Fibroblast of villous mesenchyme (primary cell): ENCODE measurements at places on chromosomes 2 and 18.
A peak's percentile ranks its signal among the peaks of the same experiment; 100 is the strongest.

- DNase-seq: peak; percentile 94
Observed at GRCh38 chr2:61763605-61764034, 90.2 kb downstream of the FAM161A start.

- DNase-seq: no peak
Observed at GRCh38 chr2:86382108-86382507, 44.7 kb upstream of the REEP1 start.

DNA sequence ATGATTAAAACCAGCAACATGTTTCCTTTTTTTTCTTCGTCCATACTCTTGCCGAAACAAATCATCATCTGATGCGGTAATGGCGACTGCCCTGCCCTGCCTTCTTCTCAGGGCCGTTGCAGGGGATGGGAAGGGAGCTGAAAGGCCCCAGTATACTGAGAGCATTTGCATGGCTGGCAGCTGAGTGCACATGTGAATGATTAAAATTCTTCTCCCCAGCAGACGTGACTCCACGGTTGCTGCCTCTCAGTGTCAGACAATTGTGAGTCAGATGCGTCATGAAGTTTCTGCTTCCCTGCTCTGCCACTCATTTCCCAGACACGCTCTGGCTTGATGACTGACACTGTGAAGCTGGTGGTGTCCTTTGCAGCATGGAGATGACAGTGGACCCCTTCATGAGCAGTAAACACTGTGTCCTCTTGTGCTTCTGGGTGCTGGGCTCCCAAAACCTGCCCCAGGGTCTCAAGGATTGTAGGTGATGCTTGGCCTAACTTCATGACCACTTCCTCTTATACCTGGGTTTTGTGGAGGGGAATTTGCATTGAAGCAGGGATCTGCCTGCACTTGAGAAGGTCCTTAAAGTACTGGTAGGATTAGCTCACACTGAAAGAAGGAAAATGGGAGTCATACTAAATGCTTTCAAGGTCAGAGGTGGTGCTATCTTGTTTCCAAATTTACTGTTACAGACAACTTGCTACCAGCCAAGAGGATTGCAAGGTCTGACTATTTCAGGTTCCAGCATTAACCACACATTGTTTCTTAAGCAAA is 222.5 kb upstream of the COPS8 start:
- peak; percentile 27 for DNase-seq

- DNase-seq: peak; percentile 82
Observed at GRCh38 chr18:8701546-8702118, 3.7 kb upstream of the MTCL1 start.

DNA sequence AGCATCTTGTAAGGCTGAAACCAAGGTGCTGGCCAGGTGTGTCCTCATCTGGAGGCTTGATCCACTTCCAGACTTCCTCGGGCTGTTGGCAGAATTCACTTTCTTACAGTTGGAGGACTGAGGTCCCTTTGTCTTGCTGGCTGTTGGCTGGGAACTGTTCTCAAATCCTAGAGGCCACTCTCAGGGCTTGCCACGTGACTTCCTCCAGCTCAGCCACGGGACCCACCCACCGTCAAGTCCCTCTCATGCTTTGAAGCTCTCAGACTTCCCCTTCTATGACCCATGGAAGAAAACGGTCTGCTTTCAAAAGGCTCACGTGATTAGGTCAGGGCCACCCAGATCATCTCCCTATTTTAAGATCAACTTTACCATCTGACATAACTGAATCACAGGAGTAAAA is 77.1 kb downstream of the SMAD4 start:
- no peak for DNase-seq

DNA sequence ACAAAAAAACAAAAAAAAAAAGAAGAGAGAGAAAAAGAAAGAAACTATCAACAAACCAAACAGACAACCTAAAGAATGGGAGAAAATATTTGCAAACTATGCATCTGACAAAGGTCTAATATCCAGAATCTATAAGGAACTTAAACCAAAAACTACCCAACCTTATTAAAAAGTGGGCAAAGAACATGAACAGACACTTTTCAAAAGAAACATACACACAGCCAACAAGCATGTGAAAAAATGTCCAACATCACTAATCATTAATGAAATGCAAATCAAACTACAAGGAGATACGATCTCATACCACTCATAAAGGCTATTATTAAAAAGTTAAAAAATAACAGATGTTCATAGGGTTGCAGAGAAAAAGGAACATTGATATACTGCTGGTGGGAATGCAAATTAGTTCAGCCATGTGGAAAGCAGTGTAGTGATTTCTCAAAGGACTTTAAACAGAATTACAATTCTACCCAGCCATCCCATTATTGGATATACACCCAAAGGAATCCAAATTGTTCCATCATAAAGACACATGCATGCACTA is 7.2 kb upstream of the POLE4 start:
- DNase-seq: no peak

DNA sequence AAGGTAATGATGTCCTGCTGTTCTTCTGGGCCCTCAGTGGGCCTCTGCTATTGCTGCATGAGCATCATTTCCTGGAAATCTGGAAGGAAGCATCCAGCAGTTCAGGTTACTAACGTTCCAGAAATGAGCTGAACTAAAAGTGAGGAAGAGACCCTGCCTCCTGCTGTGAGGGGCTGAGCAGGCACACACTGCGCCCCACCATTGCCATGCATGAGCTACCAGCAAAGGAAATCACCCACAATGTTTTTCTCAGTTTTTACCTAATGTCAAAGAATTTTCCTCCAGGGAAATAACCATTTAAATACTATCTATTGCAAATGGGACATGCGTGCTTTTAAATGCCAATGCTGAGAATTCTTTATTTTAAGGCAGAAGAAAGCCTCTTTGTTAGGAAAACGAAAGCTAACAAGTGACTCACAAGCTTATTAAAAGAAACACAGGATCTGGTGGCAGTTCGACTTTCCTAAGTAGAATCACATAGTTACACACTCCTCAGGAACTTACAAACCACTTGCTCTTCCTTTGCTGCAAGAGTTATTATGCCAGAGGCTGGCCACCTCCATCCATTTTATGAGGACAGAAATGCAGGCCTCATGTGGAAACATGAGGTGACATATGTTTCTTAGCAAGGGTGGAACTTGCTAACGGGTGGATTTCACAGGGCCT is 152.6 kb upstream of the TTC39C start:
- peak; percentile 70 for DNase-seq

GRCh38 chr2:166773308-166773949 is 114.9 kb upstream of the XIRP2 start:
- DNase-seq: no peak

DNA sequence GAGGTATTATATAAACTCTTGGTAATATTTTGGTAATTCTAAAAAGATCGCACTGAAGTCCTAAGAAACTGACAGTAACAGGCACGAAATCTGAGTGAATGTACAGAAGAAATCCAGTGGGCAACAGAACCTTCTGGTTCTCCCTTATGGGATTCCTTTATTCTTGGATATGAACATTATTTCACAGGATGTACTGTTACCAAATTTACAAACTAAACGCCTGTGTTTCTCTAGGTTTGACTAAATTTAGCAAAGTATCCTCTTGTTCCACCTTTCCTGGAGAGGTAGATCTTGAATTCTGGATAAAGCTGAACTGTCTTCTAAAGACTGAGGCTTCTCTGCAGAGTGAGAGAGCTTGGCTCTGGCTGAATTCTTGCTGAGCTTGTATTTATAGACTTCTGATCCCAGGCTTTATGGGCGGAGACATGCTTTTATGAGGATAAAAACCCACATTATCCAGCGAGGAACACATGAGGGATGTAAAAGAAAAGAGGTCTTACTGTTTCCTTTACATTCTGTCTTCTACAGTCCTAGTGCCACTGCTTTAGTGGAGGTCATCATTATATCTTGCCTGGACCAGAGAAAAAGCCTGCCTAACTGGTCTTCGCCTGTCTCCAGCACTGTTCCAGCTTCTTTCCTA is 220.8 kb downstream of the CDH2 start:
- peak; percentile 43 for DNase-seq

DNA sequence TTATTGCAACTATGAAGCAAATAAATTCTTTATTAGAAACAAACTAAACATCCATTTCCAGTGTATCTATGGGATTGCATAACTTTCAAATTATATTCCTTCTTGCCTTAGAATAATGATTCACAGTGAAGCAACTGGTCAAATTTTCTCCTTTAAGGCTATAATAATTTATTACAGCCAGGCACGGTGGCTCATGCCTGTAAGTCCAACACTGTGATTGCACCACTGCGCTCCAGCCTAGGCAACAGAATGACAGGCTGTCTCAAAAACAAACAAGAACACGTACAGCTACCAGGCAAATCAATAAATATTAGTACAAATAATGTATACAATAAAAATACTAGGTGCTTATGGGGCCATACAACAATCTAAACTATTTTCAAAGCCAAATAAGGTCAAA is 1416.2 kb downstream of the LRP1B start:
- no peak for DNase-seq

DNA sequence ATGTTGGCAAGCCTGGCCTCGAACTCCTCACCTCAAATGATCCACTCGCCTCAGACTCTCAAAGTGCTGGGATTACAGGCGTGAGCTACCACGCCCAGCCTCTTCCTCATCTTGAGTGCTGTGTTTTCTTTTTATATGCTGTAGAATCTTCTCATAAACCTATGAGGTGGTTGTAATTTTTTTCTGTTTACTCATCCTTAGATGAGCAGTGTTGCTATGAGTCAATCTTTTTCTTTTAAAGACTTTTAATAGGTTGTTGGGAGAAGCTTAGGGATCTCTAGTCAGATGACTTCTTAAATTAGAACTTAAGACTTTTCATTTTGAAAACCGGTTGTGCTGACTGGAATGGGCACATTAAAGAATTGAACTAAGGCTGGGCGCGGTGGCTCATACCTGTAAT is 8.7 kb upstream of the AAK1 start:
- DNase-seq: peak; percentile 87

DNA sequence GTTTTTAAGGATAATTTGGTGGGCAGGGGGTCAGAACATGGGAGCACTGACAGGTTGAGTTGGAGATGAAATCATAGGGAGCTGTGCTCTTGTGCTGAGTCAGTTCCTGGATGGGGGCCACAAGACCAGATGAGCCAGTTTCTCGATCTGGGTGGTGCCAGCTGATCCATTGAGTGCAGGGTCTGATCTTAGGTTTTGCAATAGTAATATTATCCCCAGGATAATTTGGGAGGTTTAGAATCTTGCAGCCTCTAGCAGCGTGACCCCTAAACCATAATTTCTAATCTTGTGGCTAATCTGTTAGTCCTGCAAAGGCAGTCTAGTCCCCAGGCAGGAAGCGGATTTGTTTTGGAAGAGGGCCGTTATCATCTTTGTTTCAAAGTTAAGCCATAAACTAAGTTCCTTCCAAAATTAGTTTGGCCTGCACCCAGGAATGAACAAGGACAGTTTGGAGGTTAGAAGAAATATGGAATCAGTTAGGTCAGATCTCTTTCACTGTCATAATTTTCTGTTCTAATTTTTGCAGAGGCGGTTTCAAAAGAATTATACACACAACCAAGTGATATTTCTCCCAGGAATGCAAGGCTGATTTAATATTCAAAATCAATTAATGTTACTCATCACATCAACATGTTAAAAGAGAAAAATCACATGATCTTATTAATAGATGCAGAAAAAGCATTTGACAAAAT is 23.0 kb downstream of the DBI start:
- peak; percentile 63 for DNase-seq

DNA sequence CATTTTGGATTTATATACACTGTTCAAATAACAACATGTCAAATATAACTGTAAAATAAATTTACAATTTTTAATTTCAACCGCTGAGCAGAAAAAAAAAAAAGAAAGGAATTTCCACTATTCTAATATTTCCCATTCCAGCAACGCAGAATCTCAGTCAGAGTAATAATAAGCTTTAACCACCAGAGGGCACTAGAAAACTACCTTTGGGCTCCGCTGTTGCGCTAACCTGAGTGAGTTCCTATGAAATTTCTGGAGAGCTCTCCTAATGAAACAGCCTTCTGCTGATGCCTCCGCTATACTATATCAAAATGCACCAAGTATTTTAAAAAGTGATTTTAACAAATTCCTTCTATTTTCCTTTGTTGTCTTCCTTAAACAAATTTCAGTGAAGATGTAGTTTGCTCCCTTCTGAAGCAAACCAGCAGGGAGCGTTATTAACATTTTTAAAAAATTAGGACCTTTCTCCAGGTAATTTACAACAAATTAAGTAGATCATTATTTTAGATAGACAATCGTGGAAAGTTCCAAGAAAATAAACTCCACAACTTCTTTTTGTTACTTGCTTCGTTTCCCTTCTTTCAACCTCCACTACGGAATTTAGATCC is 23.0 kb downstream of the ERMN start:
- peak; percentile 45 for DNase-seq

DNA sequence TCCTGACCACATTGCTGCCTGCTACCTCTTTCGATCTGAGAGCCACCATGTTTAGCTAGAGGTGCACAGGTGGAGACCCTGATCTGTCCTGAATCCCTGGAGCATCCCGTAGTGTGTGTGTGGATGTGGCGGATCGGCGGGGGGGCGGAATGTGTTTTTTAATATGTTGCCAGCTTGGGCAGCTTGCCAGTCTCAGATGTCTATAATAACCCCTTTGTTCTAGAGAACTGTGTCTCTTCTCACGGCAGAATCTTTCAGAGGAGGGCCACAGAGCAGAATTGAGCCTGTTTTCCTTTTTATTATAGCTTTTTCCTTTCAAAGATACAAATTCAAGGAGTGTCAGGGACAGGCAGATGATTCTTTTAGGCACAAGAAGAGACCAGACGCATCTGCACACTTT is 934.1 kb upstream of the KLHL29 start:
- no peak for DNase-seq

DNA sequence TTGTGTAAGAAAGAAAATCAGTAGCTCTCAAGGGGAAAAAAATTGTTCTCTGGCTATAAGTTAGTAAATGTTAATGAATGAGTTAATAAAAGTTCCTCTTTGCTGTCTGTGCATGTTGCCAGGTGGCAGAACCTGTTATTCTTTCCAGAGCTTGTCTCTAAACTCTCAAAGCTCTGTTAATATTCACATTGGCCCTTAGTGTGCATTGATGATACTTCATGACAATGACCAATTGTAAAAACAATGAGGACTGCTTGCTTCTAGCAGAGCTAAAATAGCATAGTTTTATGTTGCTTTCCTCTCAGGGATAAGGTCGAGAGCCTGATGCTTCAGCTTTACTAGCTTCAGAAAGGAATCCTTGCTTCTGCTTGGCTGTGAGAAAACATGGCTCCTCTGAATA is 91.5 kb downstream of the RAD51AP2 start:
- no peak for DNase-seq

DNA sequence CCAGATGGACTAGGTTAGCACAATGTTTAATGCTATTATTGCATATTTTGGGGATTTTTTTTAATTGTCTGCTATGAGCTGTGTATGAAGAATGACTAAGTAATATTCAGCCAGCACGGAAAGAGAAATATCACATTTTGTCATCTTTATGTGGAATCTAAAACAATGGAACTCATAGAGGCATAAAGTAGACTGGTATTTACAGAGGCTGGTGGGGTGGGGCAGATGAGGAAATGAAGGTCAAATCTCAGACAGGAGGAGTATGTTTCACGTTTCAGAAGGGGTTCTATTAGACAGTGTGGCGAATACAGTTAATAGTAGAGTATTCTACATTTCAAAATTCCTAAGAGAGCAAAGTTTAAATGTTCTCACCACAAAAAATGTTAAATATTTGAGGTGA is 4.7 kb downstream of the CDH19 start:
- no peak for DNase-seq
